Activated T-helper 9 cell treated with anti-CD3 and anti-CD28 coated beads, Interleukin-2, amount 50 U/mL, for 16 hours (primary cell): ENCODE measurements at places on chromosomes 7 and 10.

- DNase-seq = peak; percentile 21
Observed at GRCh38 chr10:118754229-118754555, 578 bp downstream of the CACUL1 start.

- DNase-seq = no peak
Observed at GRCh38 chr7:130297628-130298543, 4.9 kb downstream of the CPA4 start.

GRCh38 chr10:119026301-119027110 lies 3.0 kb upstream of the NANOS1 start:
- DNase-seq = no peak

DNA sequence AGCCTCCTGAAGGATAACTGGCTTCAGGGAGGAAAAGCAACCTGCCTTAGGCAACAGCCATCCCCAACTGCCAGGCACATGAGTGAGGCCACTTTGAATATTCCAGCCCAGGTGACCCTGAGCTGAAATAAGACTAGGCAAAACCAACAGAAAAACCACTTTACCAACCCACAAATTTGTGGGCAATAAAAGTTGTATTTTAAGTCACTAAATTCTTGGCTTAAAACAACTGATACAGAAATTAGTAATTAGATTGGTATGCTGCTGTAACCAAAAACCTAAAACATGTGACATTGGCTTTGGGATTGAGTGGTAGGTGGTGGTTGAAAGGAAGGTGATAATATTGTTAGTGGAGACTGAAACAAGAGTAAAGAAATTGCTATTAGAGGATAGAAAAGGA lies 39.9 kb downstream of the ABCB4 start:
- DNase-seq = no peak

DNA sequence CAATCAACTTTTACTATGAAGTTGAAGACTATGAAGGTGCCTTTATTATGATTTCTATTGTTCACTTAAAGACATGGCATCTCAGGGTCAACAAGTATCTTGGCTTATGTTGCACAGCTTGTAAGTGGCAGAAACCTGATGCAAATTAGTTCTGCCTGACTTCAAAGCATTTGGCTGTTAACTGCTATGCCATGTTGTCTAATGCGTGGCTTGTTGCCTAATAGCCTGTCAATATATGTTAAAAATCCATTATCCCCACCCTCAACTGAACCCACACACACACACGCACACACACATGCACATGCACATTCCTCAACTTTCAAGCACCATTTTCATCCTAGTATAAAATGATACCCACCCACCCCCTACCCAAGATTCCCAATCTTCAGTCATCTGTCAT lies 217.1 kb downstream of the NRG3 start:
- no peak for DNase-seq

- DNase-seq = no peak
Observed at GRCh38 chr7:17407229-17407628, 108.8 kb downstream of the AHR start.

DNA sequence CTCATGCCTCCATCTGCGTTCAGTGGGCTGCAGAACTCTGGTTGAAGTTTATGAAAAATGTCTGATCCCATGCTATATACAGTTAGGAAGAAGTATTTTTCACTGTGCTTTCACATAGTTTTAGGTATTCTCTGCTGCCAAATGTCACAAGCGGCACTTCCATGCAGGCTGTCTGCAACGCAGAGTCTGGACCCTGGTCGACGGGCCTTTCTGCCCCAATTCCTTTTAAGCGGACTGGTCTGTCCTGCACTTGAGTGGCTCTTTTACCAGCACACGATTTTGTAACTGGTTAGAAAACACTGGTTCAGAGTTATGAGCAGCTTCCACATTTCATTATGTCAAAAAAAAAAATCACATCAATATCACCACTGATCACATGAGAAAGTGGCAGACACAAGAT lies 143.0 kb downstream of the DIP2C start:
- DNase-seq = no peak

GRCh38 chr7:123865517-123866117 lies 20.6 kb downstream of the HYAL4 start:
- no peak for DNase-seq
